ENCODE measurements at places on chromosomes 7 and 10.

DNA sequence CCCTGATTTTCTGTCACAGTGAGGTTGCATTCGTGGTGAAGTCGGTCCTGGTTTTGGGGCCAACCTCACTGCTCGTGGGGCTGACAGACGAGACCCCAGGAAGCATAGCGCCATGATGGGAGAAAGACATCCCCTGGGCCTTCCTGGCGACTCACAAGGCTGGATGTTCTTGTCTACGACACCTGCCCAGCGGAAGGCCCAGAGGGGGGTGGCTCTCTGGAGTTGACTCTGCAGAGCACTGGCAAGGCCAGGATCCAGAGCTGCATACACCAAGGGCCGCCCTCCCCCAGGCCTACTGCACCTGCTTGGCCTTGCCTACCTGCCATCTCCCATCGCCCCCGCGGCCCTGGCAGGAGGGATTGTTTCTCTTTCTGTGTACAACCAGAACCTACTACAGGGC is 608.9 kb downstream of the PTPRN2 start:
- no peak for DNase-seq

- no peak for DNase-seq
Measured at GRCh38 chr10:95297402-95297801, 6.6 kb upstream of the PDLIM1 start.

DNA sequence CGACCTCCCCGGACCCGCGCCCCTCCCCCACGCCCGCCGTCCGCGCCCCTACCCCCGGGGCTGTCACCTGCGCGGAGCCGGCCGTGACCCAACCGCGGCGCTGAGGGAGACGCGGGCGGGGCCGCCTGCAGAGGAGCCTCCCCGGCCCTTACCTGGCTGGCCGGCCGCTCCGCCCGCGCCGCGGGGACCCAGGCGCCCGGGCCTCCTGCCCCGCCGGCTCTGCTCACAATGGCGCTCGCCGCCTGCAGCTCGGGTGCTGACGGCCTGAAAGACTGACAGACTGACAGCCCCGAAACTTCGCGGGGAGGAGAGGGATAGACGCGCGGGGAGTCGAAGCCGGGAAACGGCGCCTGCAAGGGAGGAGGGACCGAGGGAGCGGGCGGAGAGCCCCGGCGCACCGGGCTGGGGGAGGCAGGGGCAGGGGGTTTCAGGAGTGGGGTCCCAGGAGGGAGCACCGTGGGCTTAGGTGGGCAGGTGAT is 393 bp downstream of the ZNF467 start:
- no peak for DNase-seq

DNA sequence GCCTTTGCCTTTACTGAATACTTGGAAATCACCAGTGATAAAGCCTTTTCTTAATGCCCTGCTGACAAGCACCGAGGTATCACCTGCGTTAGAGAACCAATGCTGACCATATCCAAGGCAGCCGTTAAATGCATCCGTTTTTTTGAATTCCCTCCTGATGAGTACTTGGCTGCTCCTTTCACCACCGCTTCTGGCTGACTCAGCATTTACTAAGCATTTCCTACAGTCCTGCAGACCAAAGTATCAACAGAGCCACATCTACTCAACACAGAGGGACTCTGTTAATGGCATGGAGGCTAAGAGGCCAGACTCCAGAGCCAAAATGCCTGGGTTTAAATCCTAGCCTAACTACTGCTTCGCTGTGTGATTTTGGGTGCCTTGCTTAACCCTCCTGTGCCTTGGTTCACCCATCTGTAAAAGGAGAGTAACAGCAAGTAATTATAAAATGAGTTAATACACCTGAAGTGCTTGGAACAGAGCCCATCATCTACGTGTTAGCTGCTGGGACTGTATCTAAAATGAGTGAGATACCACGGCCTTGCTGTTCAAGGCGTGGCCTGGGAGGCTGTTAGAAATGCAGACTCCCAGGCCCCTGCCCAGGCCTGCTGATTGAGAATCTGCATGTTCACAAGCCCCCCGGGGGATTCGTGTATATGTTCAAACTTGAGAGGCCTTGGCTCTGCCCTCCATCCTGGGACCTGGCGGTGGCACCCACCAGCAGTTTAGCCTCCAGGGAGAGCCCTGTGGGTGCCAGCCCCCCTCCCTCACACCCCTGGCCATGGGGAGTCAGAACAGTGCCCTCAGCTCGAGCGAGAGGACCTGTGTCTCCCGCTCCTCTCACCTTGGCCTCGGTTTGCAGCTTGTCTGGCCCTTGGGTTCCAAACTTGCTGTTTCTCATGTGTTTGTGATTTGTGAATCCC is 30.8 kb upstream of the EFCAB10 start:
- DNase-seq = no peak

DNA sequence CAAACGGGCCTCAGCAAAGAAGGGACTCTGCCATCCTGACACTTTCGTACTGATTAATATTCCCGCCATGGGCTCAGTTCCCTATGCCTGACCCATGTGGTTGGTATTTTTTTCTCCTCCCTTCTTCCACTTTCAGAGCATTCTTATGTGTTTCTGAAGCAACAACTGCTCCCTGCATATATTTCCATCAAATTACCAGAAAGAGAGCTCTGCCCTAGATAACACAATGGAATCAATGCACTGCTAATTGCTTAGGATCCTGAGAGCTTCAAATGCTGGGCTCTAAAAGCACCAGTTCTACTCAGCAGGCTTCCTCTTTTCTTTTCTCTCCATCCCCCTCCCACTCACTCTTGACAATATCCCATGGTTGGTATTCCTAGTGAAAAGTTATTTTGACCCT is 5.3 kb downstream of the TECTB start:
- DNase-seq = no peak

DNA sequence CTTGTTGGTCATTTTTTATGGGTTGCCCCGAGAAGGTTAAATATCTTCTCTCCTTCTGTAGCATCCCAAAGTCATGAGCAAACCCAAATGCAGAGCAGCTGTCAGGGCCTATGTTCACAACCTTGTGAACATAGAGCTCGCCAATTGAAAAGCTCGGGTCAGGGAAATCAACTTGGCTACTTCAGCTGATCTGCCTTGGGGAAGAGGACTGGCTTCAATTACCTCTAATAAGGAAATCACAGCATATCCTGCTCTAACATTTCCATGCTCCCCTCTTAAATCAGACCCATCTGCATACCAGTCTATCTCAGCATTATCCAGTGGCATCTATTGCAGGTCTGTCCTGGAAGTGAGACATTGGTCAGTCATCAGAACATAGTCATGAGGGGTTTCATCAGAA is 105.6 kb downstream of the ANKRD26 start:
- no peak for DNase-seq

DNA sequence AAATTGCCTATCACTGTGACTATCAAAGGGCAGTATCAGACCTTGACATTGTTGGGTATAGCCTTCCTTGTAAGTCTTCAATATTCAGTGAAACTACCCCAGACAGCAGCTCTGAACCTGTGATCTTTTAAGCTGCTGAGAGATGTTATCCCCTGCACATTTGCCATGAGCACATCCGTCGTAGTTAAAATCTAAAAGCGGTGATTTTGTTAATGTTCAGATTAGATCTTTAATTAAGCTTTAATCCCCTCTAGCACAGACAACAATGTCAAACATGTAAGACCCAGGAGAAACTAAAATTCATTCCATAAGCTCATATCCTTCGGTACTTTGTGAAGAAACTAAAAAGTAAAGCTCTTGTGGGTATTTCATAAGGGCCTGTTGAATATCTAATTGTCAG is 105.8 kb downstream of the MALRD1 start:
- DNase-seq = no peak

- peak; percentile 19 for DNase-seq
Measured at GRCh38 chr10:104521901-104522694, 119.0 kb upstream of the SORCS3 start.

- DNase-seq = no peak
Measured at GRCh38 chr7:46534664-46535588, 613.9 kb upstream of the IGFBP3 start.

- DNase-seq = no peak
Measured at GRCh38 chr7:69603351-69603750, 5.1 kb downstream of the AUTS2 start.

DNA sequence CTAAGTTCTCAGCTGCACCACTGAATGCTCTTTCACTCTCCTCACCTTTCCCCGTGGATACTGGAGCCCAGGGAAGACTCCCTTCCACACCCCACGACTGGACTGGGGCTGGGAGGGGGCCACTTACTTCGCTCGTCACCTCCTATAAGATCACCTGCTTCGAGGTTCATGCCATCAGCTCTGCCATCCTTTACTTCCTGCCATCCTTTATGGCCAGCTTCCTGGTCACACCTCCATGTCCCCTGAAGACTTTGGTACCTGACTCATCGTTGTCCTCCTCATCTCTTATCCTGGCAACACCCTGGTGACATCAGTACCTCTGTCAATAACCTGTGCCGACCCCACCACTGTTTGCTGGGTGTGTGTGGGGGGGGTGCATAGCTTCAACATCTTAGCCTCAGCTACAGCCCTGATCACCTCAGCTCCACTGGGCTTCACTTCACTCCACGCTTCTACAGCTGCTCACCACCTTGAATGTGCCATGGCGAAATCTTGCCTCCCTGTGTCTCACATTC is 8.7 kb upstream of the VDAC2 start:
- DNase-seq = no peak

- no peak for DNase-seq
Measured at GRCh38 chr10:26481914-26482550, 43.9 kb downstream of the APBB1IP start.

DNA sequence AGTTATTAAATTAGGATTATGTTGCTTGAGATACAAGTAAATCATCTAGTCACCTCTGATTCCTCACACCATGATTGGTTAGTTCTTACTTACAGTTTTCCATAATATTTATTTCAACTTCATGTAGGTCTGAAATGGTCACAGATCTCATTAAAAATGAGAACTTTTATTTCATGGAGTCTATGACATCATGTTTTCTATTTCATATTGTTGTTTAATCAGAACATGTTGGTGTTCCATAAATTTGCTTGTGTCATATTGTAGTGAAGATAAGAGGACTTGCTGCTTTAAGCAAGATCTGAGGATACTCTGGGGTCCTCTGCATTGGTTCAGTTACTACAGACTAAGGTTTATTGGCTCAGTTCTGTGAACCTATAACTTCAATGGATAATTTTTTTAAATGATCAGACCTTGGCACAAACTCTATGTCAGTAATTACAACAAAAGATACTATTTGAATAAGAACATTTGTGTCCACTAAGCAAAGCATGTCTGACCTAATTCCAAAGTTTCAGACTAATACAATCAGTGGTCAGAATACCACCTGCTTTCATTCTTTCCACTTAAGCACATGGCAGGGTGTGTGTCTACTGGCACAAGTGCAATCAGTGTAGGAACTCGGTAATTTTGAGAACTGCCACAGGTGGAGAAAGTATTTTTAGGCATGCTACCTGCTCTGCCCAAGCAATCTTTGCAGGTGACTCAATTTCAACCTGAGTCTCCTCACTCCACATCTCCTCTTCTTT is 68.5 kb downstream of the CCDC71L start:
- DNase-seq = no peak

- DNase-seq = no peak
Measured at GRCh38 chr10:86988520-86988919, 20.2 kb downstream of the ADIRF start.

DNA sequence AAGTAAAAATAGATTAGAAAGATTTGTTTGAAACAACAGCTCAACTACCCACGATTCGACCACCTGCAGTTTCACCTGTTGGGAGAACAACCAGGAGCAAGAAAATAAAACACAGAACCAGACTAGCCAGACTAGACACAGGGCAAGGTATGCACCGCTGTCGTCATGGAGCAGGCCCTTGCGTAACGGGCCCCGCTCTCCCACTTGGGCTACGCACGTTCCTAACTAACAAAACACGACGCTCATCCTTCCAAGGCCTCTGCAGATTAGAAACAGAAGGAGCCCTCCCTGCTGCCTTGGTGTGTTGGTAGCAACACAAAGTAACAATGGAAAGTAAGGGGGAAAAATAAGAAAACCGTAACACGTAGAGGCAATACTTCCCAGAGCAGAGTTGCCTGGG is 45.1 kb upstream of the ELMO1 start:
- no peak for DNase-seq

- no peak for DNase-seq
Measured at GRCh38 chr10:6766131-6766801, 186.2 kb upstream of the PRKCQ start.

DNA sequence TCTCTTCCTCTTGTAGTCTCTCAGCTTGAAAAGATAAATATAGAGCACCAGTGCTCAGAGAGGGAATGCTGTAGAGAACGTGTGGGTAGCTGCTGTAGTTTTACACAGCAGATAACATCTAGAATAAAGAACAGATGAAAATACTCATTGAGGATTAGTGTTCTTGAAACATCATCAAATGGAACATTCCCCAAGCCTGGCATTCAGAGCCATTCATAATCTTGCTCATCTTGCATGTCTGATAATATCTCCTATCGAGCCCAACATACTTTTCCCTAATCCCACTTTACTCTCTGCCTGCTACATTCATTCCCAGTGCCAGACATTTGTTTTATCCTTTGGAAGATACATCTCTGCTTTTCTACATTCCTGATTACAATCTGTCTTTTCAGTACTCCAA is 35.2 kb downstream of the MCU start:
- no peak for DNase-seq

- no peak for DNase-seq
Measured at GRCh38 chr7:28544453-28545117, 132.3 kb downstream of the CREB5 start.

DNA sequence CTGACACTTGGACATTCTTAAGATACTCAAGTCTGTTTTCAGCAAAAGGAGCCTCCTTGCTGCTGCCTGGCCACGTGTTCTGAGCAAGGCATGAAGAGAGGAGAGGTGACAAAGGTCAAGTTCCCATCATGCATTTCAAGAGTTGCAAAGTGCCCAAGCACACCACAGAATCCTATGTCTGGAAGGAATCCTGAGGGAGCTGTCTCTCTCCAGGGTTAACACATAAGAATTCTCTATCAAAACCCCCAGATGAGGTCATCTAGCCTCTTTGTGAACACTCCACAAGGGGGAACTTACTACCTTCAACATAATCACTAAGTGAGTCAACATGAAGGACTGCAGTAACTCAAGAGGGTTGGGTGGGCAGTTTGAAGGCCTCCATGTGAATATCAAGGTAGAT is 155.5 kb downstream of the RNF216 start:
- DNase-seq = no peak

DNA sequence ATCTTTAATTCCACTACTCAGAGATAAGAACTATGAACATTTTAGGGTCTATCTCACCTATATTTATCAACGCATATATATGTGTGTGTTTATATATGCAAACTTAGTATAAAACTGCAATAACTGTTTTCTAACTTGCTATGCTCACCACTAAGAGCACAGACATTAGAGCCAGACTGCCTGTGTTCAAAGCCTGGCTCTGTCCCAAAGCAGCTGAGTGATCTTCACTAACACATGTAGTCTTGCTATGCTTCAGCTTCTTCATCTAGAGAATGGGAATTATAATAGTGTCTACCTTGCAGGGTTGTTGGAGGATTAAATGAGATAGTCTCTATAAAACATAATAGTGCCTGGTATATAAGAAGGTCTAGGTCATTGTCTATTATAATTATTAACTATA is 165.5 kb downstream of the MAGI2 start:
- DNase-seq = no peak

DNA sequence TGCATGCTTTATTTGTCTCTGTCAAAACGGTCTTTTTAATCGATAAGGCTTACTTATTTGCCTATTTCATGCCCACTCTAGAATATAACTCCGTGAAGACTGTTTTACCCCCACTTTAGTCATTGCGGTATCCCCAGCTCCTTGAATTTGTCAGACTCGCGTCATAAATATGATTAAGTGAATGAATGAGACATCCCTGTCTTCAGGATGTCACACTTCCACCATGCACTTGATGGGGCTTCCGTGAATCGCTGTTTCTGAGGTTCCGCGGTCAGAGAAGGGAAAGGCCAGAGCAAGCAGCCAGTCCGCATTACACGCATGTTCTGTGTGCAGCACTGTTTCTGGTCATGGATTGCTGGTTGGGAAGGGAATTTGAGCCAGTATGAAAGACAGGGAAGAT is 138.8 kb downstream of the CELF2 start:
- no peak for DNase-seq
